ENCODE measurements at places on chromosomes 3 and 15.

DNA sequence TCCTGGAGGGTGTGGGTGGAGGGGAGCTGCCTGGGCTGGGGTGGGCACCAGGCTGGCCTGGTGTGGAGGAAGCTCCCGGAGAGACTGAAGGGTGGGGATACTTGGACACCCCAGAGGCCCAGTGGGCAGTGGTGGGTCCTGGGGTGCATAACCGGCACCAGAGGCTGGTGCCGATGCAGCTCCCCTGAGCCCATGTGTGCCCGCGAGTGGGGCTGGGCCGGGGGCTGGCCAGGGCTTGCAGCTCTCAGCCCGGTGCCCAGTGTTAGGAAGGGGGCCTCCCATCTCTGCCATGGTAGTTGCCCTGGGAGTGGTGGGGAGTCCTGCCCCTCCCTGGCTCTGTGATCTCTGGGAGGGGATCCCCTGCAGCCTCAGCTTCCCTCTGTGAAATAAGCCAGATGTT, 9.3 kb downstream of the PLXNA1 start:
- no peak for DNase-seq

DNA sequence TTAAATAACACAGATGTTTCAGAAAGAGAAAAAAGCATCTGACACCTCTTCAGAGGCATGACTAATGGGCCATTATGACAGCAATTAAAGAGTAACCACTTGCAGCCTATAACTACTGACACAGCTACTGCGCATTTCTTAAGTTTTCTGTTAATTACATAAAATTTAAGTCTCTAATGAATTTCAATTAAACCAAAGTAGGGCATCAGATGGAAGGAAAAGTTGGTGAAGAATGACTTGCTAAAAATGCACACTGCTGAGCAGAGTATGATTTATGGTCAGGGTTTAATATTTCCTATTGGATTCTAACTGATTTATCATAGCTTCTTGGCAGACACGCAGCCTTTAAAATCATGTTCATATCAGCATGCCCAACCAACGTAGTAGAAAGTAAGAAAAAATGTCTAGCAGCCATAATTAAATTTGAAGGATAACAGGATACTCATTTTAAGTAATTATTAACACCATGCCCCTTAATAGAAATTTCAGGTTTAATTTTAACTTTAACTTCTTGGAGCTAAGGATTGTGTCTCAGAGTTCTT, 140.0 kb downstream of the CBLB start:
- DNase-seq = no peak

DNA sequence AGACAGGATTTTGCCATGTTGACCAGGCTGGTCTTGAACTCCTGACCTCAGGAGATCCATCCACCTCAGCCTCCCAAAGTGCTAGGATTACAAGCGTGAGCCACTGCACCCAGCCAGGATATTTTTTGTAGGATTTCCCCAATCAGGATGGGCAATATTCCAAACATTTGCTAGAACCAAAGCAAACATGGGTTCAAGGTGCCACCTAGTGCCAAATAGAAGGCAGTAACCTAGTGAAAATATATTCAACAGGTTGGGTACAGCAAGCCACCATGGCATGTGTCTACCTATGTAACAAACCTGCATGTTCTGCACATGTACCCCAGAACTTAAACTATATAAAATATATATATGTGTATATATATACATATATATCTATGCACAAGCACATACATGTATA, 185.9 kb upstream of the CADM2 start:
- DNase-seq = no peak

DNA sequence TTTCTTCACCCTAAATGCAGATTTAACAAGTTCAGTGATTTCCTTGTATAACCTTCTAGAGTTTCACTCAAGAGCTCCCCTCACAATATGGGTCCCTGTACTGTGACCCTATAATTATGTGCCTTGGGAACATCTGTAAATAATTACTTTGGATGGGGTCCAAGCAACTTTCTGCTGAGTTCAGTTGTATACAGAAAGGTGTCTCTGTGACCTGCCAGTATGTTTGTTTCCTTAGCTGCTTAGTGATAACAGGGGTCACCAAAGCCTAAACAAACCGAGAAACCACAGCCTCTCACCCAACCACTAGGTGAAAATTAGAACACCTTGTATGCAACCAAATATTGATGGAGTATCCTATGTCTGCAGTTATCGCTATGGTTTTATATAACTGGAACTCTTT, 29.8 kb upstream of the SLC25A36 start:
- no peak for DNase-seq

GRCh38 chr3:13389378-13389777, 30.7 kb downstream of the NUP210 start:
- DNase-seq = no peak

DNA sequence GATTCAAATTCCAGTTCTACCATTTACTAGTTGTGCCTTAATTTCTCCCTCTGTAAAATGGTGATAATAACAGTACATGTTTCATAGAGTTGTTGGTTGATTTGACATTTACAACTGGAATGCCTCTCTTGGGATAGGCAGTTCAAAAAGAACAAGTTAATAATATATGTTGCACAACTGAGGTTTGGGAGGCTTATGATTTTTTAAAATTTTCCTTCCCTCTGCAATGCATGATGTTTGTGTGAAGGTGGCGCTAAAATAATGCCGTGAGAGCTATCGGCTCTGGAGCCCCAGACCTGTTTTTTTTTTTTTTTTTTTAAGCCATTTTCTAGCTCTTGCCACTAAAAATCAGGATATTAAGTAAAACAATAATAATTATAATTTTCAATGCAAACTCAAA, 18.6 kb downstream of the DNAJB11 start:
- DNase-seq = no peak

- no peak for DNase-seq
Measured at GRCh38 chr3:185986198-185986777, 48.5 kb upstream of the TRA2B start.

GRCh38 chr3:50459785-50460184, 43.6 kb downstream of the CACNA2D2 start:
- DNase-seq = no peak

GRCh38 chr3:128872282-128872681, 7.1 kb upstream of the ACAD9 start:
- DNase-seq = no peak

DNA sequence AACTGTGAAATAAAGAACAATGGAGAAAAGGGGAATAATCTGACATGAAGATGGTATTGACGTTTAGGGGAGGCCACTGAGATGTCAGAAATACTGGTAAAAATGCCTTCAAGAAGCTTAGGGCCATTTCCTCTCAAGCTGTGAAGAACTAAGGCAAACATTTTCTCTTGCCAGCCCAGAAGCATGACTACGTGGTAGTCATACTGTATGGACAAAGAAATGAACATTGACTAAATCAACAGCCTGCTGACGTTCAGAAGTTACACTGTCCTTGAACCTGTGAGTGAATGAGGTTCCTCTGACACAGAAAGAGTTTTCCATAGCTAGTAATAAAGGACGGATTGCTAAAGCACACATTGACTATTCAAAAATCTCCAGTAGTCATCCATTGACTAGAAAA, 121.0 kb downstream of the P3H2 start:
- DNase-seq = no peak

DNA sequence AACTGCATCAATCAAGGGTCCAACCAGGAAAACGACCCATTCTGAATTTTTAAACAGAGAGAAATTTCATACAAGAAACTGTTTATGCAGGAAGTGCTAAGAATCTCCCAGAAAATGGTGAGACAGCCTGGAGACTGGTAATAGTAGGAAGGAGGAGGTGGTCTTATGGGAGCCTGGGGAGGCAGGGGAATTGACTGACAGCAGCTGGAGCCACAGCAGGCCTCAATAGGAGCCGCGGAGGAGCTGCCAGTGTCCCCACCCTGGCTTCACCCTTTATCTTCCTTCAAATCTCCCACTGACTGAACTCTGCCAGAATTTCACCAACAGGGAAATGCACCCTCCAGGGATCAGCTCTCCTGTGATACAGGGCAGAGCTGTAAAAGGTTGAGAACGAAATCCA, 7.5 kb upstream of the C3orf80 start:
- DNase-seq = no peak

GRCh38 chr3:20510396-20510795, 324.4 kb upstream of the SGO1 start:
- DNase-seq = no peak

DNA sequence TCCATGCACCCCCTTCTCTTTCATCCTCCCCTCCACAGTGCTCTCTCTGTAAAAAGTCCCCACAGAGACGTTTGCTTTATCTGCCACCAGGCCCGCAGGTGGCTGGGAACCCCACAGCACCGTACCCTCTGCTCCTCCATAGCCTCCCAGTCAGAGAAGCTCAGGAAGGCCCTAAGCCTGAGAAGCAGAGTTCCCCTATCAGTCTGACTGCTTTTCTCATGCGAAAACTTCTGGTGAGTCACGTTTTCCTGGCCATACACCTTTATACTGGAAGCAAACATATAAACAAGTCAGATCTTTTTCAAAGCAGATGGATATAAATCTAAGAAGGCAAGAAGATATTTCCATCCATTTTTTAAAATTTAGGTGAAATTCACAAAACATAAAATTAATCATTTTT, 51.5 kb upstream of the MEF2A start:
- DNase-seq = no peak

- DNase-seq = no peak
Measured at GRCh38 chr3:87797872-87798566, 260.8 kb downstream of the CGGBP1 start.

DNA sequence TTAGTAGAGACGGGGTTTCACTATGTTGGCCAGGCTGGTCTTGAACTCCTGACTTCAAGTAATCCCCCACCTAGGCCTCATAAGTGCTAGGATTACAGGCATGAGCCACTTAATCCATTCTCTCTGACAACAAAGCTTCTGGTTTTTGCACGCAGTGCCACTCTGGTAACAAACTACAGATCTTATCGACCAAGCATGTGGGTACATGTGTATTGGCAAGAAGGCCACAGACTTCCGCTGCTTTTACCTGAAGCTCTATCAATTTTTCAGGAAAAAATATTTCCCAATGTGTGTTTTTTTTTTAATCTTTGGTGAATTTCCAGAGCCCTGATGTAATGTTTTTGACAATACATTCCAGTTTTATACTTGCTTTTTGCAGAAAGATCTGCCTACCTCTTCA, 182.5 kb downstream of the PCCB start:
- DNase-seq = no peak

- no peak for DNase-seq
Measured at GRCh38 chr15:73812806-73813465, 59.8 kb upstream of the INSYN1 start.

GRCh38 chr15:67406257-67406861, 114.6 kb upstream of the C15orf61 start:
- no peak for DNase-seq

Data from SJSA1 (cell line).